KBM-7 (cell line): ENCODE measurements at places on chromosomes 6 and 20.

DNA sequence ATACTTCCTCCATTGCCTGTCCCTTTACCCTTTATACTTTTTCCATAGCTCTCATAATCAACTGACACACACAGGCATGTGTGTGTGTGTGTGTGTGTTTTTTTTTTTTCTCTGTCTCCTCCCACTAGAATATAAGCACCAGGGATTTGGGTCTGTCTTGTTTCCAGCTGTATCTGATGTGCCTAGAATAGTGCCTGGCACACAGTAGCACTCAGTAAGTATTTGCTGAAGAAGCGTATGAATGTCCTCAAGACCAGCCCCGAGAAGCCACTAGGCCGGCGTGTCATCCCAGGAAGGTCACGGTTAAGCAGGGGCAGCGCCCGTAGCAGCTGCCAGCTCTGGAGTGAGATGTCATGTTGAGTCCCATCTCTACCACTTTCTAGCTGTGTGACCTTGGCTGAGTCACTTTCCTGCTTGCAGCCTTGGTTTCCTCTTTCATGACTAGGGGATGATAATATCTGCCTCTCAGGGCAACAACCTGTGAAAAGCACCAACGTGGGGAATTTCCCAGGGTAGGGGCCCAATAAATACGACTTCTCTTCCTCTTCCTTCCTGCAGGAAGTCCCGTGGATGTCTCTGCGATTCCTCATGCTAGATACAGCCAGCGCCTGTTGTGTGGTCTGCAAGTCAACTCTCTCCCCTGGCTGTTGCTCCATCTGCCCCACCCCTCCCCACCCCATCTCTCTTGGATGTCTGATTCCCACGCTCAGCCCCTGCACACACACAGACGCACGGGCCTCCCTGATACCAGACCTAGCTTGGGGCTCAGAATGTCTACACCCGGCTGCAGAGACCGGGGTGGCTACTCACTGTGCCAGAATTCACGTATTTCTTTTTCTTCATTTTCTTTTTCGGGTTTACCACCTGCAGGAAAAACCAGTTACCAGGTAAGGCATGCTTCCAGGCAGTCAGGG lies 58.1 kb downstream of the RAB44 start:
- DNase-seq, result peak; percentile 43

GRCh38 chr6:52893221-52893620 lies 16.3 kb downstream of the GSTA3 start:
- DNase-seq, result no peak

GRCh38 chr6:16222826-16223225 lies 15.6 kb upstream of the GMPR start:
- no peak for DNase-seq

DNA sequence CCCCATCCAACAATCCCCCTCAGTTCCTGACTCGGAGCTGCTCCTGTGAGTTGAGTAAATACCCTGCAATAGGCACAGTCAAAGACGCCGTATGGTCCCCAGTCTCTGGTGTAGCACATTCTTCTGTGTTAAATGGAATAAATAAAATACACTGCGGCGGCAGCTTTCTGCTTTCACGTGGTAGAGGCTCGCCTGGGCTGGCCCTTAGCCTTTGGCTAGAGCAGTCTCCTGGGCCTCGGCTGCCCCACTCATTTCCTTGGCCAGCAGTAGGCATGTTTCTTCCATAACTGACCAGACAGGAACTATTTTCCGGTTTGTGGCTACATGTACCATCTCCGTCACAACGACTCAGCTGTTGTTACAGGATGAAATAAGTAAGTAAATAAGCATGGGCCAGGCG lies 20.7 kb downstream of the SERPINB6 start:
- no peak for DNase-seq

DNA sequence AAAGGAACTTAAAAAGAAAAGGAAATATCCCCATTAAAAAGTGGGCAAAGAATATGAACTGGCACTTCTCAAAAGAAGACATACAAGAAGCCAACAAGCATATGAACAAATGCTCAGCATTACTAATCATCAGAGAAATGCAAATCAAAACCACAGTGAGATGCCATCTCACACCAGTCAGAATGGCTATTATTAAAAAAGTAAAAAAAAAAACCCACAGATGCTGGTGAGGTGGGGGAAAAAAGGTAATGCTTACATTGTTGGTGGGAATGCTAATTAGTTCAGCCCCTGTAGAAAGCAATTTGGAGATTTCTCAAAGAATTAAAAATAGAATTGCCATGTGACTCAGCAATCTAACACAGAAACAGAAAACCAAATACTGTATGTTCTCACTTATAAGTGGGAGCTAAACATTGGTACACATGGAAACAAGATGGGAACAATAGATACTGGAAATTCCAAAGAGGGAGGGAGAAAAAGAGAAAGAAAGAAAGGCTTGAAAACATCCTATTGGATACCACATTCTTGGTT lies 437.1 kb downstream of the GRIK2 start:
- DNase-seq, result no peak

DNA sequence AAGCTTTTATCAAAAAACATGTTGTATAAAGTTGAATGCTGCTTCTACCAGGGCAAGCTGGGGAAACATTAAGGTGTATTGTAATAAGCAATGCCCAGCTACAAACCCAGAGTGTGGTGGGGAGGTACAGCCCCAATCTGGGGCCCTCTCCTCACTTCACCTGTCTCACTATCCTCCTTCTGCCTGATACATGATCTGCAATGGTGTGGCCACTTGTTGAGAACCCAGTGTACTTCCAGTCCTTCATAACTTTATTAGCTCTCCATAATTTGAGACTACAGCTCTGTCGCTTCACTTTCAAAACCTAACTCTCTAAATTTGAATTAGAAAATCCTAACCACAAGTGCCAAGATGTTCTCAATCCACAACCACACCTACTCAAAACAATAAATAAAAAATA lies 84.9 kb downstream of the EPB41L2 start:
- DNase-seq, result no peak

- no peak for DNase-seq
Observed at GRCh38 chr6:17998442-17998841, 11.0 kb upstream of the KIF13A start.

- peak; percentile 33 for DNase-seq
Observed at GRCh38 chr20:41340327-41341055, at the start of gene LPIN3. Gene LPIN3, plus strand, starts transcription at chr20:41340821. Its CDS starts 4,983 bp downstream, at chr20:41345804.

DNA sequence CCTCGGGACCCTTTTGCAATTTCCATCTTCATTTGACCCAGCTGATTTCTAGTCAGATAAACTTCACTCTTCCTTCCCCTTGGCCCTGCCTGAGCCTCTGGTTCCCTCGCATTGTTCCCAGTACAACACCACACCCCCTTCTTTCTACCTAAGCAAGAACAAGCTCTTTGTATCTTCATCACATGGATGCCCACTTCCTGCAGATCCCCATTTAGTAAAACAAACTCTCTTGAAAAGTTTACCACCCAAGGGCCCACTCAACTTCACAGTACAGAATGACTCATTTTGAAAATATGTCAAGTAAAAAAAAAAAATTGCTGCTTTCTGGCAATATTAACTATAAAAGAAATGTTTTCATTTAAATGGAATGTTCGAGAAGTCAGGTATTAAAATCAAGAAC lies 5.2 kb downstream of the FAXC start:
- no peak for DNase-seq

- no peak for DNase-seq
Observed at GRCh38 chr6:120805276-120805675, 529.0 kb downstream of the TBC1D32 start.

GRCh38 chr20:22925613-22925983 lies 109.5 kb upstream of the SSTR4 start:
- no peak for DNase-seq

GRCh38 chr6:98639089-98639635 lies 195.2 kb upstream of the POU3F2 start:
- DNase-seq, result no peak

GRCh38 chr6:33840048-33840926 lies 36.5 kb upstream of the MLN start:
- peak; percentile 88 for DNase-seq

GRCh38 chr6:133392641-133393040 lies 151.5 kb downstream of the EYA4 start:
- DNase-seq, result no peak

DNA sequence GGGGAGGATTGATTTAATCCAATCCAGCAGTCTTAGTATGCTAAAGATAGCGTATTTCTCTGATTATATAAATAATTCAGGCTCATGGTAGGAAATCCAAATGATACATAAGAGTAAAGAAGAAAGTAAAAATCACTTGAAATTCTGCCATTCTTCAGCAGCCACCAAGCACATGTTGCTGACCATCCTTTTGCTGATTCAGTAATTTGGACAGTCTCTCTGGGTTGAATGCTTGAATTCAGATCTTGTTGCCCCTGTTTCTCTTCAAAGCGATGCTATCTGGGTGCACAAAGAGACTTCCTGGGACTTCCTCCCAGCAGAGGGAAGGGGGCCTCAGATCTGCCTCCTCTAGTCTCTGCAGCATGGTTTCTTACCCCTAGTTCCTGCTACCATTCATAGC lies 609.1 kb downstream of the UTRN start:
- DNase-seq, result no peak

DNA sequence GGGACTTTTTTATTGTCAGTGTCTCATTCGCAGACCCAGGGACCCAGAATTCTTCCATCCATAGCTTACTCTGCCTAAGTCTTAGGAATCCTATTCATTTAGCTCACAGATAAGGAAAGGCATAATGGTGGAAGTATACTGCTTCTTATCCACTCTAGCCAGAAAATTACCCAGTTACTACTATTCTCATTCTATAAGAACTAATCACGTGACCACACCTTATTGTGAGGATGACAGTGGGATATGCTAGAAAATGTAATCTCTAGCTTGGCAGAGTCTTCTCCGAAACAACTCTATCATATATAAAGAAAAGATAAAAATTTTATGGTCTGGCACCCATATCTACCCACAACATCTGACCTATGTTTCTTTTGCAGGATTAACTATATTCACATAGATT lies 21.2 kb downstream of the TFAP2D start:
- no peak for DNase-seq

DNA sequence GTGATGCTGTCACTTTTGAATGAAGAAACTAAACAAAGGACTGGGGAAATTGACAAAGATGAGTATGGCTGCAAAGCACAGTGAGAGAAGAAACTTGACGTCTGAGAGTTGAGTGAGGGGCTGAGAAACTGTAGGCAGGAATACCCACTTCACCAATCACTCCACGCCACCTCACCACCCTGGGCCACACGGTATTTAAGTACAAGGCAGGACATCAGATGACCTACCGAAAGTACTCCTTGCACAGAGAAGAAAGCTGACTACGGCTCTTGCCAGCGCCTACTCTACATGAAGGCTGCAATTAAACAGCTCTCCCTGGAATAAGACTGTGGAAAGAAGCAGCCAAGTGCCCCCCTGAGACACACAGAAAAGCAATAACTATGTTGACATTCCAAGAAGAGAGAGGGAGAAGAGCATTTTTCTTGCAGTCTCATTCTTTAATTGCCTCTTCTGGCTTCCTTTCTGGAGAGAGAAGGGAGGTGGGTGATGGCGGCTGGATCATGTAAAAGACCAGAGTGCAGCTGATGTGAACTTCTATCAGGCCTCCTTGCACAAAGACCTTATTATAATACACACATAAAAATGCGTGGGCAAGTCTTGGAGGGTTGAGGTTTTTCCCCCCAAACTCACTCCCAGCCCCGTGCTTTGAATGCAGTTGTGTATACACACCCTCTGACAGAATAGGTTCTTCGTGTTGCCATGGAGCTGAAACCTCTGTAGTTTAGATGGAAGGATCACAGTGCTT lies 44.6 kb downstream of the HIVEP2 start:
- no peak for DNase-seq
